ENCODE measurements at places on chromosomes 12 and 14. TPM values are rescaled to one million over a fixed set of nuclear protein-coding genes. Genes with fewer than 3 reads are reported as not detected.

The TAS2R43 gene
- 1.2 TPM for total RNA-seq

The CLEC6A gene
- not detected for total RNA-seq

The SERPINA12 gene
- not detected for total RNA-seq

The PIANP gene
- 0.49 TPM for total RNA-seq

The ACACB gene
- total RNA-seq, result 7.5 TPM

Measured in T-helper 1 cell treated with Interleukin-12 subunit alpha and Interleukin-12 subunit beta and Interleukin-4 antibody, amounts not matched to agents 30 ng/mL and 1 ng/mL, for 36 hours (primary cell).